Activated T-cell treated with anti-CD3 and anti-CD28 coated beads, Interleukin-2, amount 50 U/mL, for 1 hour (primary cell): ENCODE measurements at places on chromosomes 12 and 14.
A peak's percentile ranks its signal among the peaks of the same experiment; 100 is the strongest.

DNA sequence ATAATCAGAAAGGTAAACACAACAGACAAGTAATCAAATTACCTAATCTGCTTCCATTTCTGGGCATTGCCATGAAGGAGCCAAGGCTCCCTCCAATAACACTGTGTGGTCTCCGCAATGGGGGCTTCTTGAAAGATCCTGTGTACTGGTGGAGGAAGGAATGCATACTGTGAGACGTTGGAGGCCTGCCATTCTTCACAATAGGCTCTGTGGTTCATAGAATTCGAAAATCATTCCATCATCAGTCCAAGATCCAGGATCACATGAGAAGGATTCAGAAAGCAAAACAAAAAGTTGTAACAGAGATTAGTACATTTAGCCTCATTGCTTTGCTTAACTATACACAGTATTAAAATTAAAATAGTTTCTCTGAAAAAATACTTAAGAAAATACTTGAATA, 76.3 kb downstream of the CDK17 start:
- DNase-seq, result no peak

GRCh38 chr12:74539765-74540526, 2.3 kb downstream of the ATXN7L3B start:
- DNase-seq, result no peak

DNA sequence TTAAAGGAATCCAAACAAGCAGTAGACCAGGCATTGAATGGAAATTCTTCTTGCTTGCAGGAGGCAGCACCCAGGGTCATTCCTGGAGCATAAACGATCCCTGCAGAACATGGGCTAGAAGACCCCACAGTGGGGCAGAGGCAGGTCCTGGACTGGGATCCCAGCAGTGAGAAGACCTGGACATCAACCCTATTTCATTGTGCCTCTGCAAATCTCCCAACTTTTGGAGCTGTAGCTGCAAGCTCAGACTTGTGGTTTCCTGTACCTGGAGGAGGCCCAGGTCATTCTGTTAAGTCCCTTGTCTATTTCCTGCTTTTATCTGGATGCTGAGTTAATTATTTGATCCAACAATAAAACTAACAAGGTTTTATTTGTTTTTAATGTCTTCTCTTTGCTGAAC, 61.7 kb downstream of the CALM1 start:
- DNase-seq, result no peak

DNA sequence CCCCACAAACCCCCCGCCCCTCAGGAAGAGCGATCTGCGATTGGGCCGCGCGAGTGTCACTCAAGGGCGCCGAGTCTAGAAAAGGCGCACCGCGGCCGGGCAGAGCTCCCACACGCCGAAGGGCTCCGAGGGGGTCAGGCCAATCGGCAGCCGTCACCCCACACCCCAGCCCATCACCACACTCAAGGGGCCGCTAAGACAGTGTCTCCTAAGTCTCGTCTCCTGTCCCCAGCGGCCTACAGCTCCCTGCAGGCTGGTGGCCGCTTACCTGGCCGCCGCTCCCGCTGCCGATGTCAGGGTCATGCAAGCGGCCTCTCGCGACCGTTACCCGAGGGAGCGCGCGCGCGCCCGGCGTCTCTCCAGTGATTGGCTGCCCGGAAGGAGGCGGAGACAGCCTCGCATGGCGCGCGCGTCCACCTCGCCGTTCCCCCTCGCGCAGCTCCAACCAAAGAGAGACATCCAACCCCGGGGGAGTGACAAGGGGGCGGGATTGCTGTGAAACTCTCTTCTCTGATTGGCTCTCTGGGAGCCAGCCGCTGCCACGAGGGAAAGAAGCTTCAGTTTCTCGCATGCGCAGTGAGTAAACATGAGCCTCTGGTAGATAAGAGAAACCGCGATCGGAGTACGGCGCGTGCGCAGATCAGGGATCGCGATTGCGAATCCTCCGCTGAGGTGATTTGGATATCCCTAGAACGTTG, at the start of the genes MPHOSPH9 and MTRFR:
TSS of gene MPHOSPH9 (minus strand) at position 335 of the 698 bp plus-strand sequence. CDS start 2,777 bp downstream, outside the sequence.
TSS of gene MTRFR (plus strand) at position 630 of the 698 bp plus-strand sequence. CDS start 20,239 bp downstream, outside the sequence.
- peak; percentile 97 for DNase-seq

DNA sequence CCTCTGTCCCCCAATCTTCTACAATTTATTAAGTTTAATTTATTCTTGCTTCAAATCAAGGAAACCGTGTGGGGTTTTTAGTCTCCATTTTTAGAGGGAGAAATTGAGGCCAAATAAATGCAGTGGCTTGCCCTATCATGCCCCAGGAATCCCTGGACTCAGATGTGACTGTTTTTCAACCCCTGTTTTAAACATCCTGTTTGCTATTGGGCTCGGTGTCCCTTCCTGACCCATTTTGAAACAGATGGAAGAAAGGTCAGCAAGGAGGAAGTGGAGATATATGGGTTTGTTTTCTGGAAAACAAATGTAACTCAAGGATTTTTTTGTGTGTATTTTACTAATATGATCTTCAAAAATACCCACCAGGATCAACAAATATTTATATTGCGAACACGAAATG, 84.7 kb downstream of the DACT1 start:
- no peak for DNase-seq

DNA sequence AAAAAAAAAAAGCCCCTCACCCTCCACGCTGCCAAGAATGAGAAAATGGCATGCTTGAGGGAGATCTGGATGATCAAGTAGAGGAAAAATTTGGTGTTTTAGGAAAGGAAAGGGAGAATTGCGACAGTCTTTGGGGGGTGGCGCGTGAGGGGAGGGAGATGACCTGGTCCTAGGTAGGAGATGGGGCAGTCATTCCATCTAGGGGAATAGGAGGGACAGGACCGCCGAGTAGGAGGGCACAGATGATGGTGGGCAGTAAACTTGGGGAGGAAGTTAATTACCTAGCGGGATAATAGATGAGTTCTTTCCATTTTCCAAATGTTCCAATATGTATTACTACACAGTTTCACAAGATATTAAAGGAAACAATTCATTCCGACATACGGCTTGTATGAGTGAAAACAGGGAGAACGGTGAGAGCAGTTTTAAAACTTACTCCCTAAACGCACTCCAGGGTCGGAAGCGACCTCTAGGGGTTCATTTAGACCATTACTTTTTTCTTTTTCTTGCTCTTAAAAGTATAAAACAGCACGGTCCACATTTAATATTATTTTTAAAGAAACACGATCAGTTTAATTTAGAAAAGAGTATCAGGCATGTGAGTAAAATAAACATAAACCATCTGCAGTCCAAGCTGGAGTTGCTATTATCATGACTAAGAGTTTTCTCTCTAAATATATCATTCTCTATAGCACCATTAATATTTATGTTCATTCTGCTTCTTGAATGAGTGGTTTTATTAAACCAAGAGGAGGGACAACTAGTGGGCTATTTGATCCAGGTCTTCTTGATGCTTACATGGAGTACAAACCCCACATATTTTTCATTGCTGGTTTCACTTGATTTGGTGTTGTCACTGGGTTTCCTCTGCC, 3.0 kb upstream of the FNTB start:
- DNase-seq, result no peak

- no peak for DNase-seq
Measured at GRCh38 chr12:115227137-115227615, 543.2 kb upstream of the TBX3 start.

DNA sequence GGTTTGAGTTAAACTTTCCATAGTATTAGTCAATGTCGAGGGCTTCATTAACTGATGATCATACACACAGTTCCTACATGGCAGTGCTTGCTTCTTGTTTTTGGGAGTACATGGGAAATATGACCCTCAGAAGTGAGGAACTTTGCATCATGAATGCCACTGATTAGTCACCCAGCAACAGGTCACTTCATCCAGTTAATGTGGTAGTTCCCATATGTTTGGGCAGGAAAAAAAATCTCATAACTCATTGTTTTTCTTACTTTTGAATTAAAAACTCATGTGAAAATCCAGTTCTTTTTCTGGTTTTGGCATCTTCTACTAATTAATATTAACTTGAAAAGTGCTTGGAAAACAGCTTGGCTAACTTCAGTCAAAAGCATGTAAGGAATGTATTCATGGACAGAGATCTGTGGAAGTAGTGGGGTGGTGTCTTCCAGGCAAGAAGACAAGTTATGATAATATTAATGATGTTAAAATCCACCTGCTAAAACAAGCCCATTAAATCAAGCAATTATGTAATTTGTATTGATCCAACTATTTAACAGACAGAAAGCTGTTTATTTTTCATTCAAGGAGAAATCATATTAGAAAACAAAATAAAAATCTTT, 309.1 kb upstream of the NAV3 start:
- DNase-seq, result no peak

DNA sequence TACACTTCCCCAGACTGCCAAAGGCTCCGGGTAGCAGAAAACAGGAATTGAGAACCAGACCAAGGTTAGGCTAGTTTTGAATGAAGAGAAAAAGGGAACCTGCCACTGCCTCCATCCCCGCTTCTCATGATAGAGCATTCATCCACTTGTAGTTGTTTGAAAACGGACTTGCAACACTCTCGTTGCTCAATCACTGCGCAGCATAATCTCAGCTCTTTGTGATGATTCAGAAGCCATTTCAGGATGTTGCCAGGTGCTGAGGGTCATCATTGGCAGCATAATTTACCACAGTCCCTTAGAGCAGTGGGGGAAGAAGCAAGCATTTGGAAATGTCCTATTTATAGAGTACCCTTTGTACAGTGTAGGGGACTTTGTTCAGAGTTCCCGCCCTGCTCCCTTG, 25.6 kb downstream of the KCNK13 start:
- DNase-seq, result no peak

- no peak for DNase-seq
Measured at GRCh38 chr12:77954206-77954555, 123.5 kb downstream of the NAV3 start.

DNA sequence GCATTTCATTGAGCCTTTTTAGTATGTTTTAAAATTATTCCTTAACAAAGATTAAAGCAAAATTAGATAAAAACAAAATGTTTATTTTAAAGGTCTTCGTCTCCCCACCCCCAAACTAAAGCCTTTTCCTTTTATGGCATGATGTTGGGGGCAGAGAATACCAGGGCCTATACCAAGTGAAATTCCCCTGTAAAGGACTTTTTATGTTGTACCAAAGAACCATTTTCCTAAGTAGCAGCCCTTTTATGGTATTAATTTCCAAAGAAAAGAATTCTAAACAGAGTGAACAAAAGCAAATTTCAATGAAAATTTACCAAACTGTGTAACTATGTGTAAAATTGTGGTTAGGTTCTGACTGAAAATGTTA, 71.9 kb upstream of the GNPNAT1 start:
- no peak for DNase-seq

GRCh38 chr12:49954863-49955830, 4.6 kb downstream of the AQP2 start:
- no peak for DNase-seq

- no peak for DNase-seq
Measured at GRCh38 chr14:100117633-100118395, 41.6 kb downstream of the DEGS2 start.

DNA sequence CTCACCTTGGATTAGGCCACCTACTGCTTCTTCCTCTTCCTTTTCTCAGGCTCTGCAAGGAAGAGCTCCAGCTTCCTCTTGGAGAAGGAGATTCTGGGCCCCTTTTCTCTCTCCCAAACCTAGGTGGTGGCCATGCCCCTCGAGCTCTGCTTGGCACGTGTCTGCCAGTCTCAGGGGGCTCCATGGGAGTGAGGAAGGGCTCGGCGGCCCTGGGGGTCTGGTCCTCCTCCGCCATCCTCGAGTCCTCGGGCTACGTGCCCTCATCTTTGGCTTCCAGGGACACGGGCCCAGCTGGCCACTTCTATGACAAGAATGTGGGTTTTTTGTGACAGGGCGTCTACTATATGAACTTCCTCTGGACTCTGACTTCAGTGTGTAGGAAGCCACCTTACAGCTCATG, 34.3 kb downstream of the HSP90AA1 start:
- no peak for DNase-seq

DNA sequence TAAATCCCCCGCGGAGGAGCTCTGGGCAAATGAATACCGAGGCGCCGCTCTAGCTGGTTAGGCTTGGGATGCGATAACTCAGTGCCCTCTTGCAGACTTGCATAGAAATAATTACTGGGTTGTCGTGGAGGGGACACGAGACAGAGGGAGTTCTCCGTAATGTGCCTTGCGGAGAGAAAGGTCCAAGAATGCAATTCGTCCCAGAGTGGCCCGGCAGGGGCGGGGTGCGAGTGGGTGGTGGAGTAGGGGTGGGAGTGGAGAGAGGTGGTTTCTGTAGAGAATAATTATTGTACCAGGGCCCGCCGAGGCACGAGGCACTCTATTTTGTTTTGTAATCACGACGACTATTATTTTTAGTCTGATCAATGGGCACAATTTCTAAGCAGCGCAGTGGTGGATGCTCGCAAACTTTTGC, 2.5 kb upstream of the TBX5 start:
- no peak for DNase-seq

DNA sequence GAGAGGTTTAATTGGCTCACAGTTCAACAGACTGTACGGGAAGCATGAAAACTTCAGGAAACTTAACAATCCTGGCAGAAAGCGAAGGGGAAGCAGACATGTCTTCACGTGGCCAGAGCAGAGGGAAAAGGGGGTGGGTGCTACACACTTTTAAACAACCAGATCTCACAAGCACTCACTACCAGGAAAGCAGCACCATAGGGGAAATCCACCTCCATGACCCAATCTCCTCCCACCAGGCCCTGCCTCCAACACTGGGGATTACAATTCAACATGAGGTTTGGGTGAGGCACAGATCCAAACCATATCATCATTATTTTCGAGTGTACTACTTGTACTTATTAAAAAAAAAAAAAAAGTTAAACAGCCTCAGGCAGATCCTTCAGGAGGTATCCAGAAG, 29.9 kb downstream of the RXYLT1 start:
- no peak for DNase-seq

DNA sequence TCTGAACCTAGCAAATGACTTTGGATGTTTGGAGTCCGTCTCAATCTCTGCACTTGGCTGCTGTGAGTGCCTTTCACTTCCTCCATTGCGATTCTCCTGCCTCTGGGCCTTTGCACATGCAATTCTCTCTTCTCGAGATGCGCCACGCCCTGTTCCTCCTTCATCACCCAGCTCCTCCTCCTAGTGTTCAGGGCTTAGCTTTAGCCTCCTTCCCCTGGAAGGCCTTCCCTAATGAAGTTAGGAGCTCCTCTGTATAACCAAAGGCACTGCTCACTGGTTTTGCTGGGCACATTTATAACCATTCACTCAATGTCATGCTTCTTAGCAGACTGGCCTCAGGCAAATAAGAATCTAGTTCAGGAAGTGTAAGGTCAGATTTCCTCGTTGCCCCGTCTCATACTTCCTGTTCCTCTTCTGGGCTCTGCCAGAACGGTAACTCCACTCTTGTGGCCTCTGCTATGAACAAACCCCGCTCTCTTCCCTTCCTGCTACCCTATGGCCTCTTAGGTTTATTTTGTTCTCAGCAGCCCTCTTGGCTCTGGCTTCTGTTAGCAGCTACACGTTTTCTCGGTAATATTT, 171.4 kb downstream of the CRADD start:
- DNase-seq, result no peak
